ENCODE measurements at places on chromosomes 1 and 21. TPM values are rescaled to one million over a fixed set of nuclear protein-coding genes. Genes with fewer than 3 reads are reported as not detected.

GRCh38 chr1:173903827-173904531 is 13.1 kb downstream of the SERPINC1 start:
- no peak for DNase-seq

DNA sequence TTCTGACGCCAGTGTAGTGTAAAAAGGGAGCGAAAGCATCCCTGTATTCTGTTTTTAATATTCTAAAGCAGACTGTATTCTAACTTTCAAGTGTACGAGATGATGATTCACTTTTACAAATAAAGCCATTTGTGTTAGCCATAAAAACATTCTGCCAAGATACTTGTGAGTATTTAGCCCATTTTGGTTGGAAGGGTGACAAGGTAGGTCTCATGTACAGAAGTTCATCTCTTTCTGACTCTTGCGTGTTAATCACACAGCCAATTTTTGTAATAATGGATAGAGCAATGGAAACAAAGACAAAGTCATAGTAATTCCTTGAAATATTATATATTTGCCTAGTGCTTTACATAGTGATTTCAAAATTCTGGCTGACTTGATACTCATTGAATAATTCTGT is 125.3 kb upstream of the GREM2 start:
- DNase-seq = no peak

Gene FNBP1L
- 47.1 TPM for total RNA-seq

DNA sequence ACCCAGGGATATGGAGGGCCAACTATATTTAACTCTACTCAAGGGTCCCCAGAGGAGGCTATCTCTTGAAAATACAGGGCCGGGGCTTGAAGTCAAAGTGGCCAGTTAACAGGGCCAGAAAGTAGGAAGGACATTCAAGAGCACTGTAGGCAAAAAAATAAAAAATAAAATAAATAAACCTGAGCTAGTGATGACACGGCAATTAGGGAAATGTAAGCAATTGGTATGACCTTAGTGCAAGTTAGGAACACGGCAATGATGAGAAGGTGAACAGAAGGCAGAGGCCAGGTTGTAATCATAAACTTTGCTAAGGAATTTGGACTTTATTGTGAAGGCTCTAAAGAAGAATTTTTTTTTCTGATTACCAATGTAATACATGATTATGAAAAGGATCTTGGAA is 3.4 kb upstream of the B3GALNT2 start:
- DNase-seq = no peak

DNA sequence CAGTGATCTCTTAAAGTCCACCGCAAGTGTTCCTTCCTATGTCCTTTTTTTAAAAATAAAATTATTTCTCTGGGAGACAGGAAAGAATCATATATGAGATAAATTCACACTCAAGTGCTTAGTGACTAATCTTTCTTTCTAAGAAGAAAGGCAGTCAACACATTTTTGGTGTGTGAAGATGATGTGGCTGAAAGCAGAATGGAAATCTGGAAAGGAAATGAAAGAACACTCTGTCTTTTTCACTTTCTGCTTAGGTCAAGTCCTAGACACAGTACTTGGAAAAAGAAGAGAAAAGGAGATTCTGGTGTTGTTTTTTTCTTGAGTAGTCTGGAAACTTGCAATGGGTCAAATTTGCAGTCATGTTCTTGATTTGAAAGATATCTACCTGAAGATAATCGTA is 45.5 kb upstream of the PRRX1 start:
- no peak for DNase-seq

DNA sequence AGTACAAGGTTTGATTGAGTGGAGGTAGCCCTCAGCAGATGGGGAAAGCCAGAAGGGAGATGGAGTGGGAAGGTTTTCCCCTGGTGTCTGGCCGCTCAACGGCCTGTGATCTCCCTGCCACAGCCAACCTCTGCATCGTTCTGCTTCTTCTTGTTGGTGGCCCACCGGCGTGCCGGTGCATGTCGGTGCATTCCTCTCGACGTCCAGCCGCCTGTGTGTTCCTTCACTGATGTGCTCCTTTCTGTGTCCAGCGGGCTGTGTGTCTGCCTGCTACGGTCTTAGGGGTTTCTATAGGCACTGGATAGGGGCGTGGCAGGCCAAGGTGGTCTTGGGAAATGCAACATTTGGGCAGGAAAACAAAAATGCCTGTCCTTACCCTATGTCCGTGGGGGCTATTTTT is 101.0 kb downstream of the XPR1 start:
- no peak for DNase-seq

Gene SPTA1
- total RNA-seq = 0.56 TPM

Gene WNT2B
- 13.6 TPM for total RNA-seq

DNA sequence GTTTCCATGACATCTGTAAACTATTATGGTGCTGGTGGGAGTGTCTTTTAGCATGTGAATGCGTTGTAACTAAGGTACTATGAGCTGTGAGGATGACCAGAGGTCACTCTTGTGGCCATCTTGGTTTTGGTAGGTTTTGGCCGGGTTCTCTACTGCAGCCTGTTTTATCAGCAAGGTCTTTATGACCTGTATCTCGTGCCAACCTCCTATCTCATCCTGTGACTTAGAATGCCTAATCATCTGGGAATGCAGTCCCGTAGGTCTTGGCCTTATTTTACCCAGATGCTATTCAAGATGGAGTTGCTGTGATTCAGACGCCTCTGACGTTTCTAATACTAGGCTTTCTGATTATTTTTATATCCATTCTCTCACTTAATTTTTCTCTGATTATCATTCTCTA is 9.4 kb downstream of the NCAM2 start:
- no peak for DNase-seq

Gene SAMSN1
- 48.4 TPM for total RNA-seq

Gene IQCC
- total RNA-seq = 1.2 TPM

DNA sequence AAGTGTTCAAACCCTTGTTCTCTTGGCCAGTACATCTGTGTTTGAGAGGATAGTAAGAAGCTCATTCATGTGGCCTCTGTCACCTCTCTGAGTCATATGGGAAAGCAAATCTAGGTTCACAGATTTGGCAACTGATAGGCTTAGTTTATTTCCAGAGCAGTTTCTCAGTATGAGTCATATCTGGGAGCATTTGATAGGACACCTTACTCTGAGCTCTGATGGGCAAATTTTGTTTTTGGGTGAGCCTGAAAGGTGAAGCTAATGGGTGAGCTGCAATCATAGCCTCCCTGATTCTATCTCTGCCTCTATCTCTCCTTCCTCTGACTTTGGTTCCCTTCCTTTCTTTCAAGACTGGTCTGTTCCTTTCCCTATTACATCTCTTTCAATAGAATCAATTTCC is 134.4 kb downstream of the S1PR1 start:
- no peak for DNase-seq

- no peak for DNase-seq
Observed at GRCh38 chr21:15826908-15827601, 97.3 kb downstream of the USP25 start.

DNA sequence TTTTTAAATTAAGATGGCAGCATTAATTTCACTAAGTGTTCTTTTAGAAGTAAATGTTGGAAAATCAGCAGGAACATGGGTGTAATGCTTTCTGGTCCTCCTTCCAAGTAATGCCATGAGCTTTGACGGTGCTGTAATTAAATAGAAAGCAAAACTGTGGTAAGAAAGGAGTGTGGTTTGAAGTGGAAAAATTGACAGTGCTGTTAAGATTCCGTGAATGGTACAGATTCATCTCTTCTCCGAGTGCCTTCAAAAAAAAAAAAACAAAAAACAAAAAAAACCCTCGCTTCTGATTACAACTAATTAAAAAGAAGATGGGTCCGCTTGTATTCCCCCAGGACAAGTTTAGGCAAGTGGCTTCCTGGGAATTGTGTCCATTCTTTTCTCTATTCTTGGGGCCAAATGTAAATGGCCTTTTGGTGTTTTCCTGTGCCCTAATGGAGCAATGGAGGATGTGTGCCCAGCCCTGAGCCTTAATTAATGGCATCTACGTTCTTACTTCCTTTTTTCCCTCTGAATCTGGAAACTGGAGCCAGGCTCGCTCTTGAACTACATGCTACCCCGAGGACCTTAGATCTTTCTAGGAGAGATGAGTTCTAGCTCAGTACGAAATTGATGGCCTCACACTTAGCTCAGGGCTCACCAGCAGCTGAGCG is 5.1 kb downstream of the LMO4 start:
- no peak for DNase-seq

GRCh38 chr1:923131-923990 is at the start of gene SAMD11:
TSS of gene SAMD11 (plus strand) at chr1:923923. CDS start at chr1:924432, 509 bp downstream.
- DNase-seq = peak; percentile 51

Gene CD101
- total RNA-seq = 0.47 TPM

- DNase-seq = no peak
Observed at GRCh38 chr1:9591669-9592509, 3.2 kb downstream of the TMEM201 start.

DNA sequence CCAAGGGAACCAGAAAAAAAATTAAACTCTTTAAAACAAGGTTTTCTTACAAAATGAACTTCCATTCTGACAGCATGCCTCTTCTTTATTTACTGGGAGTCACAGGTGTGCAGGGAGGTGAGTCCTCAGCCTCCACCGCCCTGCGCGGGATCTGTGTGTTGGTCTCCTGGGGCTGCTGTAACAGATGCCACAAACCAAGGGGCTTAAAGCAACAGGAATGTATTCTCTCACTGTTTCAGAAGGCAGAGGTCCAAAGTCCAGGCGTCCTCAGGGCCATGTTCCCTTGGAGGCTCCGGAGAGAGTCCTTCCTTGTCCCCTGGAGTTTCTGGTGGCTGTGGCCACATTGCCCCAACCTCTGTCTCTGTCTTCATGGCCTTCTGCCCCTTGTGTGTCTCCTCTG is 123.6 kb upstream of the C1orf174 start:
- DNase-seq = no peak

Gene SPRR2D
- total RNA-seq = not detected

GRCh38 chr1:78044796-78045562 is 787 bp upstream of the GIPC2 start:
- no peak for DNase-seq
